ENCODE measurements at places on chromosomes 11 and 22.

GRCh38 chr22:35335468-35335867 lies 35.8 kb downstream of the TOM1 start:
- DNase-seq = peak; percentile 5

GRCh38 chr11:70301721-70302418 lies 31.4 kb downstream of the PPFIA1 start:
- no peak for DNase-seq

GRCh38 chr22:17242641-17243040 lies 23.4 kb upstream of the ADA2 start:
- DNase-seq = no peak

DNA sequence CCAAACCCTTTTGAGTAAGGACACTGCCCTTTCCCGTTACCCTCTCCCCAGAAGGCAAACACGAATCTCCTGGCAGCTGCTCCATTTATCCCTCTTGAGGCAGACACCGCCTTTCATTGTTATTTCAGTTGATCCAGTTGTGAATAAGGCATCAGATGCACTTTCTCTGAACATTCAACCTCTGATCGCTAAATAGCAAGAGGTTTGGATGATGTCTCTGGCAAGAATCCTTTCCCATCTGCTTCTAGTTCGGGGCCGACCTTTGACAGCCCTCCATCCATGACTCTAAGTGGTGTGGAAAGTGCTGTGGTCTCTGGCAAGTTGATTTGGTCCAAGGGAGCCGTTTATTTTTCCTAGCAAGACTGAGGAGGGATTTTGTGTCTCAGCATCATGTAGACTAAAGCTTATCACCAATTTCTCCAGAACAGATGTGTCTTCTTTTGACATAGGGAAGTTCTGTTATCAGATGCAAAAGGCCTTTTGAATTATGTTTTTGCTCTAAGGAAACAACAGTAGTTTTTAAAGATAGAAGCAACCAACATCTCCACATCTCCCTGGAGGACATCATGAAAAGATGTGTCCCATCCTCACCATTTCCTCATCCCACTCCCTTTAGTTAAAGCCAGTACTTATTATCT lies 123.6 kb downstream of the CCDC34 start:
- DNase-seq = no peak

DNA sequence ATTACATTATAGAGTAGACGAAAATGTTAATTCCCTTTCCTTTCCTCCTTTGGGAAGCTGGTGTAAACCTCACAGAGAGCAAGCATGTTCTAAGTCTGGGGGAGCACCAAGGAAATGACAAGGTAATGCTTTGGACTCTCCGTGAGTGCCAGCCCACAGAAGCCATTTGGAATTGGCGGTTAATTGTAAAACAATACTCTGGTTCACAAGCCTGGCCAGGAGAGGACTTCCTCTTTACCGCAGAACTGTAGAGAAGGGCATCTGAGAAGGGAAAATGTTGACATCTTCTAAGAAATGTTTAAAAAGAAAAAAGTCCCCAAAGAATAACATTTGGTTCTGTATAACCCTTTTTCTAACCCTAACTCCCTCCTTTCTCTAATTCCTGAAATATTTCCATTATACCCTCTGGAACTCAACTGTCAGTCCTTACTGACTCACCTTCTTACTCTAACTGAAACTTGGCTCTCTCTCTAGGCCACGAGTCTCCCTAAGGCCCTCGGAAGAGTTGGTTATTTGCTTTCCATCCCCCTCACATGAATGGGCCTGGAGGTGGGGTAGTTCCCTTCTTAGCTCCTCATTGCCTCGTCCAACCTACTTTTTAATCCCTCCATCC lies 379.8 kb downstream of the SOX6 start:
- DNase-seq = peak; percentile 10

- no peak for DNase-seq
Measured at GRCh38 chr11:21428796-21429195, 759.4 kb downstream of the NELL1 start.

DNA sequence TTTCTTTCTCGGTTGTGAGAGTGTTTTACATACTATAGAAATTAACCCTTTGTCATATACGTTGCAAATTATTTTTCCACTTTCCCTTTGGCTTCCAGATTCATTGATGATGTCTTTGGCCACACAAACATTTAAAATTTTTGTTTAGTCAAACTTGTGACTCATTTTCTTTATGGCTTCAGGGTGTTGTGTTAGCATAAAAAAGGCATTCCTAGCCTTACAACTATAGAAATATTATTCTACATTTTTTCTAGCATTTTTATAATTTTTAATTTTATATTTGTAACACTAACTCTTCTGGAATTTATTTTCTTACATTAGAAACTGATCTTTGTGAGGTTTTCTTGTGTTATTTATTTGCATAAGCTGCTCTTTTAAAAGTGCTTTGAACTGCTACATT lies 12.1 kb downstream of the GRIA4 start:
- peak; percentile 48 for DNase-seq

GRCh38 chr11:32827276-32827675 lies 2.5 kb upstream of the PRRG4 start:
- no peak for DNase-seq

DNA sequence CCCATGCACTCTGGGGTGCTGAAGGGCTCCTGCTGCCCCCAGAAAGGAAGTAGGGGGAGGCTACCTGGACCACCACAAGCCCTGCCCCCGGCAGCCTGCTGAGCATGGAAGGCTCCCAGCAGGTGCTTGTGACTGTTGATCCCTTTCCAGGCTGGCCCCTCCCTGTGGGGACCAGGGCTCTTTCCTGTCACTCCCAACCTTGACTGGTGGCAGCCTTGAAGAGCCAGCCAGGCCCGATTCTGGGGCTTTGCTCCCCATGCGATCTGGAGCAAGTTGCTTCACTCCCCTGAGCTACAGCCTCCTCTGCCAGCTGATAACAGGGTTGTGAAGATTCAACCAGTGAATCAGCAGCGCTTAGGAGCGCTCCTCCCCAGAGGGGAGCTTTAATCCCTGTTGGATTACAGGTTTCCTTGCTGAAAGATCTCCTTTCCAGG lies 4.6 kb upstream of the CST6 start:
- DNase-seq = no peak

DNA sequence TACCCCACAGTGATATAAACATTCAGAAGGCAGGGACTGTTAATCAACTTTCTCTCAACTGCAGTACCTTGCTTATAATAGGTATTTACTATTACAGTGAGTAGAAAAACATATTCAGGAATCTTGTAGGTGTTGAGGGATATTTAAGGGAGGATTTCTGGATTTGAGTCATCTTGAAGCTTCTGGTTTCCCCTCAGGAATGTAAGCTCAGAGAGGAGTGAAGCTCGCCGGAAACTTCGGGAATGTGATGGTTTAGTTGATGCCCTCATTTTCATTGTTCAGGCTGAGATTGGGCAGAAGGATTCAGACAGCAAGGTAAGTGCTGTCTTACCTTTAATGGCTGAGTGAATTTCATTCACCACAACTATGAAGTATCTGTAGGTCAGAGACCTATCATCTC lies 42.9 kb downstream of the CTNND1 start:
- no peak for DNase-seq

- DNase-seq = no peak
Measured at GRCh38 chr11:104320097-104320496, 156.2 kb upstream of the PDGFD start.

GRCh38 chr11:79122759-79123158 lies 318.1 kb downstream of the TENM4 start:
- no peak for DNase-seq

GRCh38 chr11:59660621-59661020 lies 8.2 kb downstream of the PATL1 start:
- no peak for DNase-seq

GRCh38 chr11:62069986-62070919 lies 53.6 kb upstream of the INCENP start:
- no peak for DNase-seq

DNA sequence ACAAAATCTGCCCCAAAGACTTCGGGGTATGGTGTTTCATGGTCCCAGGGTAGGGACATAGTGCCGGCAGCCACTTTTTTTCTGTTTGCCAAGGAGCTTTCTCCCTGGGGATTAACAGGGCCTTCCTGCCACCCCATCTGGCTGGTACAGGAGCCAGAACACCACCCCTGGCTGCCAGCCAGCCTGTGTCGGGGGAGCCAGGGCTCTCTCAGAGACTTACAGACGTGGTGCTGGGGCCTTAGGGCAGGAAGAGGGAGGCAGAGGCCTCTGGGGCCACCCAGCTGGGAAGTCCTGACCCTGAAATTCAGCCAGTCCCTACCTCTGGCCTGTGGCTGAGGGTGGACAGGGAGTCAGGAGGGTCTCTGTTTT lies 52.4 kb upstream of the CDON start:
- DNase-seq = no peak

DNA sequence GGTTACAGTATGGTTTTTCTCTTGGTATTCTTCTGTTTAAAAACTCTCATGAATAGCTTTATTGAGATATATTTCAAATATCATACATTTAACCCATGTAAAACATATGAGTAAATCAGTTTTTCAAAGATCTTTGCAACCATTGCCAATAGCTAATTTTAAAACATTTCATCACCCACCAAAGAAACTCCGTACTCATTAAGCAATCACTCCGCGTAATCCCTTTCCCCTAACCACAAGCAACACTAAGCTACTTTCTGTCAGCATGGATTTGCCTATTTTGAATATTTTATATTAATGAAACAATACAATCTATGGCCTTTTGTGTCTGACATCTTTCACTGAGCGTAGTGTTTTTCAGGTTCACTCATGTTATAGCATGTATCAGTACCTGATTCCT lies 697.9 kb upstream of the ANO5 start:
- DNase-seq = no peak

- peak; percentile 98 for DNase-seq
Measured at GRCh38 chr11:37504921-37505320, 906.9 kb upstream of the RAG2 start.

DNA sequence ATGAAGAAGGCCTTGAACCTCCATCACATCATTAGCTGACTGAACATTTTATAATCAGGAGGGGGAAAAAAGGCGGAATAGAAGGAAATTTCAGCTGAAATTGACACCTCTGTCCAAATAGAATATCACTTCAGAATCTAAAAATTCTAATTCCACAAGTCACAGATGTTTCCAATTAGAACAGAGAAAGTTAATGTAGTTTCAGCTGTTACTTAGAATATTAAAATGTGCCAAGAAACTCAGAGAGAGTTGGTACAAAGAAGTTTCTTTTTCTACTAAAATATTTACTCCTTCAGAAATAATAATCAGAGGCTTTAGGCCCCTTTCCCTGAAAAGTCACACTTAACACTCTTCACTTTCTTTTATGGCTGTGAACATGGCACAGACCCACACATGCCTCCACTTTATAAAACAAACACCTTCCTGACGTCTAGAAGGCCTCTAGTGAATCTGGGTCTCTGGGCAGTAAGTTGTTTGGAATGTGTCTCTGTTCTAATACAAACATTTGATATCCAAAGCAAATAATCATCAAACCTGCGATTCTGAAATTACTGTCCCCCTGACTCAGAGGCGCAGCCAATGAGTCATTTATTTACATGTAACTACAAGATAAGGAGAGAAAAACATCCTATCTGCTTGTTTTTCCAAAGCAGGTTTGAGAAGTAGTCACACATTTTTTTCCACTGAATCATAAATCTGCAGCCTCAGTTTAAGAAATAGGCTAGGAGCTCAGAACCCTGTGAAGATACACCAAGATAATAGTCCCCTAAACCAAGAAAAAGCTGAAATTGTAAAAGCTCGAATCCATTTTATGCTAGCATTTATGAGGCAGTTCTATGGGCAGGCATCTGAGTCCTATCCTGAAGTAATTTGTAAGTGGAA lies 148.4 kb downstream of the ME3 start:
- peak; percentile 99 for DNase-seq

- DNase-seq = peak; percentile 58
Measured at GRCh38 chr22:46233231-46233630, 16.9 kb downstream of the CDPF1 start.

DNA sequence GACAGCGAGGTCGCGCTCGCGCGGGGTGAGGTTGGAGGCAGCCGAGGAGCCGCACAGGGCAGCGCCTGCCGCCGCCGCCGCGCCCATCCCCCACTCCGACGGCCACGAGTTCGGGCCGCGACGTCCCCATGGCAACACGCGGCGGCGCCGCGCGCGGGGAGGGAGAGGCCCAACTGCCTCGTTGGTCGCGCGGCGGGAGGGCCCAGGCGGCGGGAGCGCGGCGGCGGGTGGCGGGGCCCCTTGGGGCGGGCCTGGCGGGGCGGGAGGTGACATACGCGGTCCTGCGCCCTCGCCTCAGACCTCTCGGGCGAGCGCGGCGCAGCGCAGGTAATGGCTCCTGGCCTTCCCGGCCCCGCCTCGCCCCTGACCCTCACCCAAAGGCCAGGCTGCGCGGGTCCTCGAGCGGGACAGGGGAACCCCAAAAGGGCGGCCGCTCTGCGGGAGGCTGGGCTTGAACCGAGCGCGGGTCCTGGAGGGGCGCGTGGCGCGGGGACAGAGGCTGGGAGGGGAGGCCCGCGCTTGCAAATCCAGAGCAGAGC lies at the start of gene DEUP1:
TSS of gene DEUP1 (plus strand) at position 297 of the 539 bp plus-strand sequence. CDS start 1,518 bp downstream, outside the sequence.
- DNase-seq = no peak

DNA sequence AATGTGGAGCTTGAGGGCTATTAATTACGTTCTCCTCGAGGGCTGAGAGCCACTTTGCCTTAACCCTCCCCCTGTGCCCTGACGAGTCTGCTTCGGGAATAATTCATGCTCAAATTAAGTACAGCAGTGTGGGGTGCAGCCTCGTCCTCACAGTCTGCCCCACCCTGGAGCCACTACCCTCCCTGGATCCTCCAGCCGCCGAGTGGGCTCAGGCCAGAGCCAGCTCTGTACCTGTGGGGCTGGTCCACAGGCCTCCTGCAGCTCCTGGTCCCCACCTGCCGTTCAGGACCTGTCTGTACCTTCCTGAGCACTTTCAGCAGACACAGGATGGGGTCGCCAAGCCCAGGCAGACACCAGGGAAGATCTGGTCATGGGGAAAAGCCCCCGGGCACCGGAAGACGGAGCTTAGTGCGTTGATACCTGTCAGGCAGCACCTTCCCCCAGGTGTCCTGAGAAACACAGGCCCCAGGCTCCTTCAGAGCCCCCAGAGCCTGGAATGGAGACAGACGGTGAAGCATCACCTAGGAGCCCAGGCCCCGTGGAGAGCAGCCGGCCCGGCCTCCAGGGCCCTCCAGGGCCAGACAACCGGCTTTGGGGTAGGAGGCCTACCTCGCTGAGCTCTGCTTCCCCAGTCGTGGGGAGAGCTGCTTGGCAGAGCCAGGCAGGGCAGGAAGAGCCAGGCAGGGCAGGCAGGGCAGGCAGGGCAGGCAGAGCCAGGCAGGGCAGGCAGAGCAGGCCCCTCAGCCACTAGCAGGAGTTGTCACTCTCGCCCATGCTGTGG lies 9.7 kb downstream of the TSPAN32 start:
- DNase-seq = no peak

DNA sequence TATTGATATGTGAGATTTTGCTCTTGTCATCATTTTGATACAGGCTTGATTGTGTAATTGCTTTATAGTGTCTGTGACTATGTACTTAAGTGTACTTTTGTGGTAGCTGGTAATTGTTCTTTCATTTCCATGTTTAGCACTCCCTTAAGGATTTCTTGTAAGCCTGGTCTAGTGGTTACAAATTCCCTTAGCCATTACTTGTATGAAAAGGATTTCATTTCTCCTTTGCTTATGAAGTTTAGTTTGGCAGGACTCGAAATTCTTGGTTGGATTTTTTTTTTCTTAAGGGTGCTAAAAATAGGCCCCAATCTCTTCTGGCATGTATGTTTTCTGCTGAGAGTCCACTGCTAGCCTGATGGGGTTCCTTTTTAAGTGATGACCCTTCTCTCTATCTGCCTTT lies 346.8 kb downstream of the JRKL start:
- no peak for DNase-seq

- DNase-seq = peak; percentile 40
Measured at GRCh38 chr22:20550057-20550817, 42.8 kb downstream of the MED15 start.

GRCh38 chr11:87398931-87399330 lies 361.2 kb downstream of the TMEM135 start:
- no peak for DNase-seq
